Stimulated activated CD4-positive, alpha-beta T cell treated with anti-CD3 and anti-CD28 coated beads, TNF-alpha, amount 100 ng/mL, for 24 hours (primary cell): ENCODE measurements at places on chromosomes 4 and X.

DNA sequence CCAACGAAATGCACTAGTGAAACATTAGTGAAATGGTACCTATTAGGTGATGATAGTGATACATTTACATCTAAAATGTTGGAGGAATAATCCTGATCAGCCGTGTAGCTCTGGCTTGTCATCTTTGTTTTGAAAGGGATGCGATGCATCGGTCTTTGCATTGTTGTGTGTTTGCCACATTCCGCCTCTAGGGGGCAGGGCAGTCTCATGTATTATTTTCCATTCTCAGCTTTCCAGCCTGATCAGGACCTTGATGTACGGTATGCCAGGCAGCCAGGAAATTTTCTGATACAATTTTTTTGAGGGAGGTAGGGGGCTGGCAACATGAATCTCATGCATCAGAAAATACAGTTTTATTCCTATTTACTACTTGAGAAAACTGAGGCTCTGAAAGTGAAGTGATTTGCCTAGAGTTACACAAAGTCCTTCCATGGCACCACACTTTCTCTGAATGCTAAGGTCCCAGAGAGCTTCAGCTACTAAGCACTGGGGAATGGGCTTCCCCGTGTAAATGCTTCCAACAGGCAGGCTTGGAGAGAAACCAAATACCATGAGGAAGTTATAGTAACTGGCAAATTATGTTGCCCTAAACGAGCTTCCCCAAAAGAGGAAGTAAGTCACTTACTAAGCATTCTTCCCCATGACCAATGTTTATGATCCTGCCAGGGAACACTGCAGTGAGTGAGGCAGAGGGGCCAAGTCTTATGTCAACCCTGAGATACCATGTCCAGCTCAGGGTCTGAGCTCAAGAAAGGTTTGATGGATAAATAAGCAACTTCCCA is 31.8 kb upstream of the IQSEC2 start:
- peak; percentile 31 for DNase-seq

GRCh38 chr4:152103181-152103901 is 342.5 kb upstream of the GATB start:
- DNase-seq: no peak

DNA sequence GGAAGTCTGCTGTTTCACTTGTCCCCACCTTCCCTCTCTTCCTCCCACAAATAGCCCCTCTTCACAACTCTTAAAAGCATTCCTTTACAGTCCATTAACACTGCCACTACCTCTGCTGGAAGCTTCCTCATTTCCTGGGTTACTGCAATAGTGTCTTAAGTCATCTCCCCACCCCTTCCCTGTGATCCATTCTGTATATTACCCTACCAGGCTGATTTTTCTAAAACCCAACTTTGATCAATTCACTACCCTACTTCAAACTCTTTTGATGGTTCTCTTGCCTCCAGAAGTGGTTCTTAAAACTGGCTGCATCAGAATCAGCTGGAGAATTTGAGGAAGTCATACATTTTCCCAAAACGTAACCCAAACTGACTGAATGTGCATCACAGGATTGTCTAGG is 8.8 kb upstream of the XIAP start:
- DNase-seq: no peak

DNA sequence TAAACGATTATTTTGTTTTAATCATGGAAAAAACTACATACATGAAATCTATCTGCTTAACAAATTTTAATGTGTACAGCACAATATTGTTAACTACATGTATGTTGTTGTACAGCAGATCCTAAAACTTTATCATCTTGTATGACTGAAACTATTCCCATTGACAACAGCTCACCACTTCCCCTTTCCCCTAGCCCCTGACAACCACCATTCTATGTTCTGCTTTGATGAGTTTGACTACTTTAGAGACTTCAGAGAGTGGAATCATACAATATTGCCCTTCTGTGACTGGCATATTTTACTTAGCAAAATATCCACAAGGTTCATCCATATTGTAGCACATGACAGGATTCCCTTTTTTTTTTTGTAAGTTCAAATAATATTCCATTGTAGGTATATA is 185.9 kb downstream of the CFAP299 start:
- no peak for DNase-seq

- no peak for DNase-seq
Observed at GRCh38 chr4:94551643-94552564, 100.2 kb downstream of the PDLIM5 start.
